ENCODE measurements at places on chromosomes 4 and X. TPM values are rescaled to one million over a fixed set of nuclear protein-coding genes. Genes with fewer than 3 reads are reported as not detected.
A peak's percentile ranks its signal among the peaks of the same experiment; 100 is the strongest.

GRCh38 chr4:6884341-6884870, 25.2 kb upstream of the TBC1D14 start:
- DNase-seq, result no peak

KCND1 gene
- total RNA-seq, result 3.7 TPM

CT45A10 gene
- total RNA-seq, result not detected

IQCM gene
- not detected for total RNA-seq

DNA sequence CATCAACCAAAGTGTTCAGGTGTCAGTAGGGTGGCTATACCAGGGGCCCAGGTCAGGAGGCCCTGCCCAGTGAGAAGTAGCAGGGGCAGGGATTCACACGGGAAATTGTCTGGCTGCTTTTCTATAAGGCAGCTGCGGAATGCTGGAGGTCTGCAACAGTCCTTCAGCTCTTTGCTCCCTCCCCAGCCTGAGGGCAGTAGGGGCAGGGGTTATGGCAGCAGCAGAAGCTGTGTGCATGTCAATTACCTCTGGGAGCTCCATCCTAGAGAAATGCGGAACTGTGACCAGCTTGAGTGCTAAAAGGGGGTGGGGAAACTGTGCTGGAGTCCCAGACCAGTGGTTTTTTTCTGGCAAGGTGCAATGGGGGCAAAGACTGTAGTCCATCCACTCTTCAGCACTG, 810.4 kb downstream of the PCDH7 start:
- no peak for DNase-seq

- DNase-seq, result no peak
Observed at GRCh38 chr4:105710012-105710600, 1.5 kb downstream of the GSTCD start.

DNA sequence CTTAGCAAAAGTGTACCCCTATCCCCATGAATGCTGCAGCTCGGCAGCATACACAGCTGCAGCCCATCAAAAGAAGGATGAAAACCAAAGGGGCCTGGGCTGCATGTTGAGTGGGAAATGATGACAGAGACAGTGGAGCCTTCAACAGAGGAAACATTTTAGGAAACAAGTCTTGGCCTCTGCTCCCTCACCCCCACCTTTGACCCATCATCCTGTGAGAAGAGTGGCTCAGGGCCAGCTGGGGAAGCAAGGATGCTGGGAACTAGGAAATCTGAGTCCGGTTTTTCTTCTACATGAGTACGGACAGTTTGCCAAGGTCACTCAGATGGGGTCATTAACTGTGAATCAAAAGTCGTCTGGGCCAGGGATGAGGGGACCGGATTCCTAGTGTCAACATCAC, 37.2 kb downstream of the IDS start:
- DNase-seq, result no peak

DNA sequence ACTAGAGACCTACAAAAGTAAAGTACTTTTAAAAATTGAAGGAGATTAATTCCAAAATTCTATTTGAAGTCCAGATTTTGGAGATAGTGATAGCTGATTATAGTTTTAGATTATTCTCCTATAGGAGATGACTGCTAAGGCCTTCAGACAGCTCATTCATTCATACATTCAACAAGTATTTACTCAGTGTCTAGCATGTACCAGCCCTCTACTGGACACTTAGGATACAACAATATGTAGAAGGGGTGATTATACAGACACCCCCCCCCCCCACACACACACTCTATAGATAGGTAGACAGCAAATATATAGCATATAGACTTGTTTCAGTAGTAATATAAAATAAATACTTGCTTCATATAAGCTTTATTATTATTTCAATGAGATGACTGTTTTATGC, 60.4 kb upstream of the TAF9B start:
- DNase-seq, result peak; percentile 0

DGKK gene
- total RNA-seq, result 3.2 TPM

CLCN4 gene
- 63.0 TPM for total RNA-seq

- DNase-seq, result no peak
Observed at GRCh38 chr4:167025670-167026069, 208.6 kb downstream of the SPOCK3 start.

- no peak for DNase-seq
Observed at GRCh38 chrX:136866337-136867095, 14.0 kb downstream of the RBMX start.

DNA sequence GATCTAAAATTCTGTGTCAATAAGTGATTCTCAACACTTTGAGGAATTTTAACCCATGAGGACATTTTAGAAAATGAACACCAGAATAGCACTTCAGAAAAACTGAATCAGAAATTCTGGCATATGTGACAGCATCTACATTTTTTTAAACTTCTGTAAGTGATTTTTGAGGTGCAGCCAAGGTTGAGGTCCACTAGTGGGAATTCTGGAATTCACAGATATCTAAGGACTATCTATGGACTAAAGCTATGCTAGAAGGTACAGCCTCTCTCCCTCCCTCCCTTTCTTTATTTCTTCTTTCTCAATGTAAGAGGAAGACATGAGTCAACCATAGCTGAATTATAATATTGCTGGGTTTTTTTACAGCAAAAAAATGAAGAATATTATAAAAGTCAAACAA, 508.2 kb upstream of the ATOH1 start:
- no peak for DNase-seq

- no peak for DNase-seq
Observed at GRCh38 chr4:105061136-105061696, 85.5 kb upstream of the TET2 start.

TMSB15A gene
- 28.5 TPM for total RNA-seq

AFP gene
- 0.10 TPM for total RNA-seq

- no peak for DNase-seq
Observed at GRCh38 chr4:141329174-141329569, 108.5 kb downstream of the ZNF330 start.

- DNase-seq, result peak; percentile 69
Observed at GRCh38 chr4:185396724-185397385, at the start of gene ANKRD37. ANKRD37 (plus strand) TSS chr4:185396841; CDS start chr4:185396924, 83 bp downstream.

LEF1 gene
- 18.3 TPM for total RNA-seq

DNA sequence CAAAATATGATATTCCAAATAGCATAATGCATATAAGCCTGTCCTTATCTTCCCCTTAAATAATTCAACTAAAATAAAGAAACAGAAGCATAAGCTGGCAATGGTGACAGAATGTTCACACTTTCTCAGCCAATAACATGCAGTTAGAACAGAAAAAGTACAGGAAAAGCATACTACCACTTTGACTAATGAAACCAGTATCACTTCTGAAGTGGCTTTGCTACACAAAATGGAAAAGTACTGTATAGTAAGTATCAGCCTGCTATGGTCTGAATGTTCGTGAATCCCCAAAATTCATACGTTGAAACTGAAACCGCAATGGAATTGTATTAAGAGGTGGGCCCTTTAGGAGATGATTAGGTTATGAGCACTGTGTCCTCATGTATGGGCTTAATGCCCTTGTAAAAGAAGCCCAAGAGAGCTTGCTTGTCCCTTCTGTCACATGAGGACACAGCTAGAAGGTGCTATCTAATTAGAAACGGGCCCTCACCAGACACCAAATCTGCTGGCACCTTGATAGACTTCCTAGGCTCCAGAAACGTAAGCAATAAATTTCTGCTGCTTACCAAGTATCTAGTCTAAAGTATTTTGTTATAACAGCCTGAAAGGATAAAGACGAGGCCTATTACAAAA, 102.6 kb downstream of the PRDM5 start:
- DNase-seq, result no peak
